ENCODE measurements at places on chromosomes 4 and X. TPM values are rescaled to one million over a fixed set of nuclear protein-coding genes. Genes with fewer than 3 reads are reported as not detected.
A peak's percentile ranks its signal among the peaks of the same experiment; 100 is the strongest.

Gene KCND1
- total RNA-seq: 1.6 TPM

DNA sequence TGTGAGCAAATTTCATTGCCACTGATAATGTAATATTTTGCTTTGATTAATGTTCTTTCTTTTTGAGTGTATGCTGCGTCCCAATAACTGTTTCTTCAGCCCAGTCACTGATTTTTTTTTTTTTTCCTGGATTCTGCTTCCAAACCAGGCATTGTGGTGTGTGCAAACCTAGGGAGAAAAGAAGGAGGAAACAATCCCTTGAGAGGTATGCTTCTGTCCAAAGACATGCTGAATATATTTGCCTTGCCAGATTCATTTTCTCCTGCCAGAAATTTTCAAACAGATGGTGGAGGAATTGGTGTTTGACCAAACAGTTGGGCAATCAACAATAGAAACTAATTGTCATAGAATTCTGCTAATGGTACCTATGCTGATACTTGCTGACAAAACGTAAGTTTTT is 753.6 kb downstream of the RPA4 start:
- H3K27me3 ChIP-seq: peaks cover 5% of the 10 kb centered on the region
- no peaks in the 10 kb centered on the region for H3K36me3 ChIP-seq
- no peak for DNase-seq
- H3K4me3 ChIP-seq: no peak overlapping the region
- H3K27ac ChIP-seq: no peak overlapping the region
- H3K4me1 ChIP-seq: no peaks in the 10 kb centered on the region

GRCh38 chr4:118916691-118917289 is 28.1 kb downstream of the SYNPO2 start:
- H3K27me3 ChIP-seq: no peaks in the 10 kb centered on the region
- peak overlapping the region; percentile 22 for H3K27ac ChIP-seq
- no peak overlapping the region for H3K4me3 ChIP-seq
- no peak for DNase-seq
- H3K4me1 ChIP-seq: peaks cover 35% of the 10 kb centered on the region
- no peaks in the 10 kb centered on the region for H3K36me3 ChIP-seq

- H3K36me3 ChIP-seq: no peaks in the 10 kb centered on the region
- H3K4me1 ChIP-seq: no peaks in the 10 kb centered on the region
- H3K27ac ChIP-seq: no peak overlapping the region
- no peak overlapping the region for H3K4me3 ChIP-seq
- H3K27me3 ChIP-seq: no peaks in the 10 kb centered on the region
Measured at GRCh38 chr4:152640058-152640921, 39.5 kb downstream of the TMEM154 start.

DNA sequence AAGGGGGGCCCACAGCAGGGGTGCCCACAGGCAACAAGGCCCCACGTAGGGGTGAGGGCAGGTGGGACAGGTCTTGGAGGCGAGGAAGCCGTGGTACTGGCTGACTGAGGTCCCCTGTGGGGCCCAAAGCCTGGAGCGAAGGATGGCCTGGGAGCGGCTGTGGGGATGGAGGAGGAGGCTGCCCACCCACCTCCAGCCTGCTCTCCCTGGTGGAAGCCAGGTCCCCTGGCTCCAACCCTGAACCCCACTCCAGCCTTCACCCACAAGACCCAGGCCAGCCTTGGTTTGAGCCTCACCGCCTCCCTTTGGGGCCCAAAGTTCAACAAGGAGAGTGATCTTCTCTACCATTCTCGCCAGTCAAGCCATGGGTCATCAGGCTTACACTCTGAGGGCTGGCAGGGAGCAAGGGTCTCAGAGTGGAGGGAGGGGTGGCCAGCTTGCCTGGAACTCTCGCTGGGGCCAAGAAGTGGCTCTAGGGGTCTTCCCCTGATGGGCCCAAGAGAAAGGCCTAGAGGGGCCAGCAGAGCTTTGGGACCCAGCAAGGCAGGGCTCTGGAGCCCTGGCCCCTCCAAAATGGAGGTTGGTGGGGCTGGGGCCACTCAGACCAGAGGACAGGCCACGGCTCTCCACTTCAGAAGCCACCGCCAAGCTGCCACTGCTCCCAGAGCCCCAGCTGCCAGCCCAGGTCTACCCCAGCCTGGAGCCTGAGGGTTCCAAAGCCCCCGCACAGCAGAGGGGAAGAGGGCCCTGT is 5.0 kb downstream of the PNCK start:
- H3K36me3 ChIP-seq: no peaks in the 10 kb centered on the region
- no peak overlapping the region for H3K4me3 ChIP-seq
- peaks cover 7% of the 10 kb centered on the region for H3K4me1 ChIP-seq
- H3K27ac ChIP-seq: no peak overlapping the region

DNA sequence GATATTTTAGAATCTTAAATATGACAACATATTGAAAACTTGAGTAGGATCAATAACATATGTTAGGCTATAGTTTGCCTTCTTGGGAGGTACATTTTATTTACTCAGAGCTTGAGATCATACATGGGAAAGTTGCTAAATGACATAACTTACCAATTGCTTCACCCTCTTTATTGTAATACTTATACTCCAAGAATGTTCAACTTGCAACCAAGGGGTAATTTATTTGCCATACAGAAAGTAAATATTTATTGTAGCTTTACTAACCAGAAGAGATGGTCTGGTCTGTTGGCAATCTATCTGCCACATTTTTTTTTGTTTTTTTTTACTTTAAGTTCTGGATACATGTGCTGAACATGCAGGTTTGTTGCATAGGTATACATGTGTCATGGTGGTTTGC is 426.6 kb downstream of the ARHGAP24 start:
- H3K27me3 ChIP-seq: no peaks in the 10 kb centered on the region
- DNase-seq: no peak
- H3K4me1 ChIP-seq: peaks cover 3% of the 10 kb centered on the region
- H3K27ac ChIP-seq: no peak overlapping the region
- no peak overlapping the region for H3K4me3 ChIP-seq
- H3K36me3 ChIP-seq: no peaks in the 10 kb centered on the region
